NCI-H446 treated with DMSO at 0.1 percent for 48 hours (cell line): ENCODE measurements at places on chromosomes 13 and 19.

DNA sequence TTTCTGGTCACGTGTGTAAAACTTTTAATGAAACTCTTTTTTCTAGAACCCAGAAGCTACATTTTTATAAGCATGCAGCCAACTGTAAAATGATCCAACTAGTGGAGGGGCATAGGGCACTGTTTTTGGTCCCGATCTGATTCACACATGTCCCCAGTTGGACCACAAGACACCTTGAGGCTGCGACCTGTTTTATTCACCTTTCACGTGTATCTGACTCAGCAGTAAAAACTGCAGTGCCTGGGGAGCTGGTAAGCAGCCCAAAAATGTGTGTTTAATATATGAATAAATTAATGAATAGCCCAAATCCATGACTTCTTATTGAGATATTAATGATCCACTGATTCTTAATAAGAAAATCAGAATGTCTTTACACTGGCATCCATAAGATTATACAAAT, 140.4 kb downstream of the COL4A1 start:
- DNase-seq, result no peak

- no peak for DNase-seq
These were observed 9.1 kb upstream of the ERVK3-1 start for GRCh38 chr19:58296104-58296503.

DNA sequence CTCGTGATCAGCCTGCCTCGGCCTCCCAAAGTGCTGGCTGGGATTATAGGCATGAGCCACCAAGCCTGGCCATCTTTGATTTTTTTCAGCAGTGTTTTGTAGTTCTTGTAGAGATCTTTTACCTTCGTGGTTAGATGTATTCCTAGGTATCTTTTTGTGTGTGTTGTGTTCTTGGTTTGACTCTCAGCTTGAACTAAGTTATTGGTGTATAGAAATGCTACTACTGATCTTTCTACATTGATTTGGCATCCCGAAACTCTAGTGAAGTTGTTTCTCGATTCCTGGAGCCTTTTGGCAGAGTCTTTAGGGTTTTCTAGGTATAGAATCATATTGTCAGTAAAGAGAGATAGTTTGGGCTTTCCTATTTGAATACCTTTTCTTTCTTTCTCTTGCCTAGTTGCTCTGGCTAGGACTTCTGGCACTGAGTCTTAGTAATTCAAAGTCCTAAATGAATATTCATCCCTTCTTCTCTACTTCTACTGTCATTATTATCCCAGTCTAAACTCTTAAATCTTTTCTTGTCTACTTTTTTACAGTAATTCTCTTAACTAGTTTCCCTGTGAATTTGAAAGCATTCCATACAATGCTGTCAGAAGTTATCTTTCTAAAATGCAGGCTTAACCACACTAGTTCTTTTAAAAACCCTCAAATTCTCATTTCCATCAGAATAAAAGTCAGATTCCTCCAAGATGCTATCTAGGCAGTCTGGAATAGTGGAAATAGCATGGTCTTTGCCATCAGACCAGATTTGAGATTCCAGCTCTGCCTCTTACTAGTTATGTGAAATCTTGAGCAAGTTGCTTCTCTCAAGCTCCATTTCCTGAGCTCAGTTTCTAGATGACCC, 7.0 kb downstream of the GPR18 start:
- no peak for DNase-seq

DNA sequence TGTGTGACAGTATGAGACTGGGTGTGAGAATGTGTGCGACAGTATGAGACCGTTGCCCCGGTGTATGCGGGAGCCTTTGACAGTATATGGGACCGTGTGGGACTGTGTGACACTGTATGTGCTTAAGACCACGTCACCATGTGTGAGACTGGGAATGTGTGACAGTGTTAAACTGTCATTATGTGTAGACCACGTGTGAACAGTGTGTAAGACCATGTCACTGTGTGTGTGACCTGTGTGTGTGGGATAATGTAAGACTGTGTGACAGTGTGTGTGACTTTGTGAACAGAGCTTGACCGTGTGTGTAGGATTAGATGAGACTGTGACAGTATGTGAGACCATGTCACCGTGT, 549 bp downstream of the ZNF583 start:
- no peak for DNase-seq

DNA sequence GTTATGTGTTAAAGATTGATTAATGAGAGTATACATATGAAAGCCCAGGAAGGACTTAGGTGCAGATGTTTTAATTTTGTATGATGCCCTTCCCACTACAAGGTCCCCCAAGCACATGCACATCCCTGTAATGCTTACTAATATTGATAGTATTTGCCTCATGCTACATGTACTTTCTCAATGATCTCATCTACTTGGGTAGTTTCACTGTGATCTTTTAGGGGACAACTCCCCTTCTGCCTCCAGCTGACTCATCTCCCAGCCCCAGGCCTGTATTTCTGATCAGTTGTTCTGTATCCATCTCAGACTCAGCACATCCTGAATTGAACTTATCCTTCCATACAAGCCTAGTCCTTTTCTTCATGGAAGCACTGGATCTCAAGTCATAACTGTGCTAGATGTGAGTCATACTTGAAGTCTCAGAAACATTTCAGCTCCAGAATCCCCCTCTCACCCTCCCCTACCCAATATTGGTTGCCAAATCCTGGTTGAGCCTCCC, 49.4 kb upstream of the INTS6 start:
- no peak for DNase-seq
